NCI-H774 (cell line): ENCODE measurements at places on chromosomes 6 and 20.

DNA sequence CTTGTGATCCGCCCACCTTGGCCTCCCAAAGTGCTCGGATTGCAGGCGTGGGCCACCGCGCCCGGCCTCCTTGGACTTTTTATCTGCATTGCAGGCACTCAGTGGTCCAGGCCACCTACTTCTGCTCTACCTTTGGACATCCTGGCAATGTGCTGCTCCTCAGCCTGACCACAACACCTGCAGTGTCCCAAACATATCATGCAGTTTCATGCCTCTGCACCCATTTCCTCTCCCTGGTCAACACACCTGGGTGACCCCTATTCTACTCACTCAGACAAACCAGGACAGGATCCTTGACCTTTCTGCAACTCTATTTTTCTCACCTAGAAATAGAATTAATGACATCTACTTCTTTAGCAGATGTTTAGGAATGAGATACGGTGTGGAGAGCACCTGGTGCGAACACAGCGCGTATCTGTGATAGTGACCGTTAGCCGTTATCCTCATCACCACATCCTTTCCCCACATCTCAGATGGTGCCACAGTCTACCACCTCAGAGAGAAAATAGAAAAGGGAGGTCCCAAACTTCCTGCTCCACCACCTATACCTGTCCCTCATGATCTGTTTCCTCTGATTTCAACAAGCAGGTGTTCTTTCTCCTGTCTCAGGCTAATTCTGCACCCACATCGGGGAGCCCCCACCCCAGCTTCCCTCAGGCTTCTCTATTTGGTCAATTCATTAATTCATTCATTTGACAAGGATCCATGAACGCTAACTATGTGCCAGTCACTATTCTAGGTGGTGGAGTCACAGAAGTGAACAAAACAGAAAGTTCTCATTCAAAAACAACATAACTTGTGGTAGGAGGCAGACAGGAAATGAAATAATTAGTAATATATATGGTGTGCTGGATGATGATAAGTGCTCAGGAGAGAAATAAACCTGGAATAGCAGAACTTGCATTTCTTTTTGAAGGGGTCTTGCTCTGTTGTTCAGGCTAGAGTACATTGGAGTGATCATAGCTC is 4.3 kb upstream of the BTN3A2 start:
- no peak for DNase-seq

DNA sequence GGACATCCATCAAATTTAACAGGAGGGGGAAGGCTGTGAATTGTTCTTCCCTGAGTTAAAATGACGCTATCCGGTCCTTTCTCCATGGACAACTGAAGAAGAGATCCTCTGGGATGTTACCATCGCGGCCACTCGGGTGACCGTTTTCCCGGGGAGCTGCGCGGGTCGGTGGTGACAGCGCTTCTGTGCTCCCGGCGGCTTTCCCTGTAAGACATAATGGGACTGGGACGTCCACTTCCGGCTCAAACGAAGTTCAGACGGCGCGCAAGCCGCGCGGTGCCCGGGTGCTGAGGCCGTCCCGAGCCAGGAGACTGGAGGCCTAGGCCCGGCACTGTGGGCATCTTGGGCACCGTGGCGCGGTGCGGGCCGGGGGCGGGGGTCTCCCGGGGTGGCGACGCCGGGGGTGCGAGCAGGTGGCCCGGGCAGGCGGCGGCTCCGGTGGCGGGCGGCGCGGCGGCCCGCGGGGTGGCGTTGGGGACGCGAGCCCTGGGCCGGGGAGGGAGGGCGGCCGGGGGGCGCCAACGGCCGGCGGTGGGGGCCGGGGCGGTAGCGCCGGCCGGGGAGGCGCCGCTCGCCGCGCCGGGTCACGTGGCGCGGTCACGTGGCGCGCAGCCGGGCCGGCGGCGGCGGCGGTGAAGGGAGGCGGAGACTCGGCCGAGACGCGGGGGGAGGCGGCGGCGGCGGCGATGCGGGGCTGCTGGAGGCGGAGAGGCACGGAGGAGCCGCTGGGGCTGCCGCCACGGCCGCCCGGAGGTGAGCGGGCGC is 63.6 kb downstream of the GTF2H5 start:
- peak; percentile 69 for DNase-seq

GRCh38 chr6:31664790-31665500 is at the start of gene GPANK1:
Gene GPANK1 (minus strand): TSS chr6:31664997. CDS start chr6:31664478, 519 bp downstream.
- peak; percentile 89 for DNase-seq

DNA sequence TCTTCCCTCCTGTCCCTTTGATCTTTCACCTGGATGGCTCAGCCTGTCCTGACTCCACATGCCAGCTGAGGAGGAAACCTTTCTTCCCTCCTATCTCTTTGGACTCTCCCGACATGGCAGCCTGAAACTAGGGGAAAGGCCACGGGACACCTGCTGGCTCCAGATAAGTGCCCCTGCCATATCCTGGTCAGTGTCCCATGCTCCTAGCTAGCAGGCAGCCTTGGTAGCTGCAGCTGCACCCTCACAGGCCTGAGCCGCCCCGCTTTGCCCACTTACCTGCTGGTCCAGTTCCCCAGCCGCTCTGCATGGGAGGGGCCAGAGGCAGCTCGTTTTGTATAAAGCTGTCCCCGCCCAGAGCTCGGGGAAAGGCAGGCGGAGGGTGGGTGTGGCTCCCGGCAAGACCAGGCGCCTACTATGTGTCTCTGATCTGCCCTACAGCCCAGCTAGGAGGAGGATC is 7.4 kb upstream of the SLC52A3 start:
- DNase-seq, result peak; percentile 47

GRCh38 chr6:81766482-81767069 is 14.1 kb upstream of the TENT5A start:
- peak; percentile 64 for DNase-seq

GRCh38 chr6:79334674-79335073 is 100.2 kb upstream of the HMGN3 start:
- DNase-seq, result no peak

DNA sequence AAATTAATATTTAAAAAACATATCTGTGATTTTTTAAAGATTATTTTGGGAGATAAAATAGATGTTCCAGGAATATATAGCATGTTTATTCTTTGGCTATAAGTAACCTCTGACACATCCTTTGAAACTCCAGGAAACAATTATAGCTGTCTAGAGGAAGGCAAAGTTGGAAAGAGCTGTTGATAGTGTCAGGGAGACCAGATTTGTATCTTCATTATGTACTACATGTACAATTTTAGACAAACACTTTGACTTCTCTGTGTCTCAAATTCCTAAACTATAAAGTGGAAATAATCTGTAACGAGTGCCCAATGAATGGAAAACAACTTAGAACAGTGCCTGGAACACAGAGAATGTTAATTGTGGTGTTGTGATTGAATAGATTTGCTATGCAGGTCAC is 25.6 kb upstream of the ADGRG6 start:
- DNase-seq, result no peak

- DNase-seq, result no peak
Measured at GRCh38 chr6:32223258-32224235, at the start of gene NOTCH4. Gene NOTCH4 (minus strand): TSS chr6:32224067. CDS start chr6:32223928, 139 bp downstream.

- DNase-seq, result no peak
Measured at GRCh38 chr6:56856036-56856580, 98.8 kb upstream of the BEND6 start.

DNA sequence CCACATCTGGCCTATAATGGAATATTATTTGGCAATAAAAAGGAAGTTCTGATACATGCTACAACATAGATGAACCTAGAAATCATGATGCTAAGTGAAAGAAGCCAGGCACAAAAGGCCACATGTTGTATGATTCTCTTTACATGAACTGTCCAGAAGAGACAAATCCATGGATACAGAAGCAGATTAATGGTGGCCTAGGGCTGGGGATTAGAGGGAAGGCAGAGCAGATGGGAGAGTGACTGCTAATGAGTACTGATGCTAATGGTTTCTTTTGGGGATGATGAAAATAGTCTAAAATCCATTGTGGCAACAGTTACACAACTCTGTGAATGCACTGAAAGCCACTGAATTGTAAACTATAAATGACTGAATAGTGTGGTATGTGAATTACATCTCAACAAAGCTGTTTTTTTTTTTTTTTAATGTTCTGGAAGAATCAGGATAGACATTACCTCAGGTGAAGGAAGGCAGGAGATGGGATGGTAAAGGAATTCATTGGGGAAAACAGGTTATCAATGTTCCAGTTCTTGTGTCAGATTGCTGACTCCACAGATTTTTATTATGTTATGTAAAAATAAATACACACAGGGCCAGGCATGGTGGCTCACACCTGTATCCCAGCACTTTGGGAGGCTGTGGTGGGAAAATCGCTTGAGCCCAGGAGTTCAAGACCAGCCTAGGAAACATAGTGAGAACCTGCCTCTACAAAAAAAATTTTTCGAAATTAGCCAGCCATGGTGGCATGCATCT is 8.9 kb upstream of the SOX12 start:
- no peak for DNase-seq

GRCh38 chr20:30985386-30985785 is 272.1 kb upstream of the DEFB115 start:
- DNase-seq, result no peak

- DNase-seq, result no peak
Measured at GRCh38 chr6:9398767-9399373, 963.5 kb upstream of the SLC35B3 start.

DNA sequence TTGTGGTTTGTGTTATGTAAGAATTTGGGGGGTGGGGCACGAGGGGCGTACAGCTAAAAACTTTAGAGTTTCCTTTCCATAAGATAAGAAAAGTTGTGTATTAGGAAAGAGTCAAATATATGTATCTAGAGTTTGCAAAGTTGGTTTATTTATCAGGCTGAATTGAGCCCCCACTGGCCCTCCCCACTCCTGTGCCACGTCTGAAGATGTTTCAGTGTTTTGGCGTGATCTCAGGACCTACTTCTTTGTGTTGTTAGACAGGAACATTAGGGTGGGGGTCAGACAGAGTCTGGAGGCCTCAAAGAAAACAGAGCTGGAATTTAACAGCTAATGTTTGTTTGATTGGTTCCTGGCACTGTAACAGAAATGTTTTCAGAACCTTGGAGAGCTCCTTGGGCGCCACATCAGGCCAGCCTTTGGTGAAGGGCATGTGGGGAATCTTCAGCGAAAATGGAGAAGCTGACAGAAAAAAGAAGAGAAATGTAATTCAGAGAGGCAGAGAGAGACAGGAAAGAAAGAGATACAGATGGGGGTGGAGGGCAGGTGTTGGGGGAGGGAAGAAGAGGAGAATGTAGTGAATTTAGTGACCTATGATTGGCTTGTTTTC is 674 bp downstream of the NRSN1 start:
- no peak for DNase-seq

DNA sequence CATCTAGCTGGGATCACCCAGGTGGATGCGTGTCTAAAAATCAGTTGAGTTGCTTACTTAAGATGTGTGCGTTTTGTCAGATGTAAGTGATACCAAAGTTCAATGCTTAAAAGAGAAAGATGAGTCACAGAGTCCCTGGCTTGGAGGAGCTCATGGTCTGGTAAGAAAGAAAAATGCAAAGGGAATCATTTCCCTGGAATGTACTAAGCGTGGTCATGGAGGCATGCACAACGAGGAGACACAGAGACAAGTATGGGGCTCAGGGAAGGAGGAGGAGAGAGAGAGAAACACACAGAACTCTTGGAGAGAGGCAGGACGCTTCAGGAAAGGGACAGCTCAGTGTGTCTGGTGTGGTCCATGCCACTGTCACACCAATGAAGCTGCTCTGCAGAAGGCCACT is 186.9 kb upstream of the GMDS start:
- DNase-seq, result no peak

GRCh38 chr6:157668009-157668401 is 155.0 kb upstream of the SNX9 start:
- DNase-seq, result no peak

DNA sequence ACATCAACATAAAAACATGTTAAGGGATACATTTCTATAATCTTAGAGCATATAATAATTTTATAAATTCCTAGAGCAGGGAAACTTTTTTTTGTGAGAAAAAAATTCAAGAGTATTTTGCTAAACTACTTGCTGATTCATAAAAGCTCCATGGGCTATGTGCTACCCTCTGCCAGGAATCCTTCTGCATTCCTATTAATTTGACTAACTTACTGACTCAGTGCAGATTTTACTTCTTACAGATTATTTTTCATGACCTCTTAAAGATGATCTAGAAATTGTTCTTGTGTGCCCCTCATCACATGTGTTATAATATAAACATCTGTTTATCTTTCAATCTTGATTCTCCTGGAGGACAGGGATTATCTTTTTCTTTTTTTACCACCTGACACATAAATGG is 5.7 kb downstream of the VTA1 start:
- no peak for DNase-seq

DNA sequence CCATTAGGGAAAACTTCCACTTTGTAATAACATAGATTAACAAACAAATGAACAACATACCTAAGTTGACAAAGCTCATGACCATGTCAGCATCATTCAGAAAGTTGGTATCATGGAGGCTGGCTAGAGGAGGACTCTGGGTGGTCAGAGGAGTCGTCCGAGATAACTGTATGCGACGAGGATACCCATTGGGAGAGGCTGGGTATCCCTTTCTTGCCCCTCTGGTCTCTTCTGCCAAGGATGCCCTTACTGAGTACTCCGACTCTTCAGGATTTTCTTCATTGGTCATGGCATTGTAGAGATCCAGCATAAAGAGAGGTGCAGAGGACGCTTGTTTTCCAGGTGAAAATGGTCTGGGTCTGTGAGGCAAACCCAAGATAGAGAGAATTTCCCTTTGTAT is 1.1 kb downstream of the BMP5 start:
- no peak for DNase-seq

GRCh38 chr6:2448826-2449571 is 203.6 kb upstream of the GMDS start:
- DNase-seq, result peak; percentile 78

DNA sequence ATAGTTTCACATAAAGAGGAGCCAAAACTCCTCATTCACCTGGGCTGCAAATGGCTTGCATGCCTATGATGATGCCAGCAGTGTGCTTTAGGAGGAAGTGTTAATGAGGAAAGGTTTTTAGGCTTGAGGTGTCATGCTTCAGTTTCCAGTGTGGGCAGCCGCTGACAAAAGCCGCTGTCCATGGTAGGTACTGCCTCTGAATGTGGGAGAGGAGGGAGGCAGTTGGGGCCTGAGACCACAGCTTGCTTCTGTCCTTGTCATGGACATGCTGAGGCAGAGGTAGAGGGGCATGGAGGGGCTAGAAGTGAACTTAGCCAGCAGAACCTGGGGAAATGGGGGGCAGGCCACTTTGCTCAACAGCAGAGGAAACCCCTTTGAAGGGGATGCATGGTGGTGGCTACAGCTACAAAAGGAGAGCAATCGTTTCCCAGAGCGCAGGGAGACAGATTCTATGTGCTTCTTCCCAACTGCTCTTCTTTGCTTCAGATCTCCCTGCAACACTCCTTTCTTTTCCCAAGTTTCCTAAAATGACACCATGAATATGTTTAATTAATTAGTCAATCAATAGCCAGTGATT is 372.1 kb upstream of the CNR1 start:
- no peak for DNase-seq
